ENCODE measurements at places on chromosomes 16 and 17.

- no peak for DNase-seq
These were observed 9.2 kb downstream of the RAB40C start for GRCh38 chr16:598823-599739.

DNA sequence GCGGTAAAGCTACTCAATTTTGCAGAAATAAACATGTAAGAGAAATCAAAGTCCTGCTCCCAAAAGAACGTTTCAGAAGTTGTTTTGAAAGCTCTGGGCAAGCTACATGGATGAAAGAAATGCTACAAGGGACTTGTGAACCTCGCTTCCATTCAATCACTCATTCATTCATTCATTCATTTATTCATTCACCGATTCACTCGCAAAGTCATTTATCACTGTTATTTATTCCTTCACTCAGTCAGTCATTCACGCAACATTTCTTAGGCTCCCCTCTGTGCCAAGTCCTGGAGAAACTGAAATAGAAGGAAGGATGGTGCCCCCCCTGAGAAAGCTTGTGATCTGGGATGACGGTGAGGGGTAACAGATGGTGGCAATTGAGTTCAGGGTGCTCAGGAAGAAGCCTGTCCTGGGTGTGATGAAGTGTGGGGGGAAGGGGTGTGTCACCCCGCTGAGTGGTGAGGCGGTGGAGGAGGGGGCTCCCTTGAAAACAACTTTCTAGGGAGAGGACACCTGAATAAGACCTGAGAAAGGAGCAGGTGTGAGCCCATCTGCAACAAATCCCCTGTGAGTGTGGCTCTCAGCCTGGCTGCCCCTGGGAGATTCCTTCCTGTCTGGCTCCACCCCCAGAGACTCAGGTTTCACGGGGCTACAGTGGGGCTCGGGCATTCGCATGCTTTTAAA, 36.3 kb upstream of the PRSS54 start:
- peak; percentile 31 for DNase-seq

GRCh38 chr17:68782789-68783188, 172.4 kb downstream of the ABCA8 start:
- no peak for DNase-seq

GRCh38 chr16:25726430-25727098, 34.8 kb downstream of the HS3ST4 start:
- DNase-seq: no peak

- no peak for DNase-seq
These were observed 1725.0 kb downstream of the TP53TG3F start for GRCh38 chr16:35184356-35184870.

DNA sequence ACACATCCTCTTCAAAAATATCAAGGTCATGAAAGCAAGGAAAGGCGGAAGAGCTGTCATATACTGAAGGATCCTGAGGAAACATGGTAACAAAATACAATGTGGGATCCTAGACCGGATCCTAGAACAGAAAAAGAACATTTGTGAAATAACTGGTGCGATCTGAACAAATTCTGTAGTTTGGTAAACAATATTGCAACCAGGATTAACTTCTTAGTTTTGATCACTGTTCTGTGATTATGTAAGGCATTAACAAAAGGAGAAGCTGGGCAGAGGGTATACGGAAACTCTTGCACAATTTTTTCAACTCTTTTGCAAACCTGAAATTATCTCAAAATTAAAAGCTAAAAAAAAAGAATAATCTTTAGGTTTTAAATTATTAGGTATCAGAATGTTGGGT, 109.7 kb downstream of the TRIM37 start:
- DNase-seq: no peak
